Esophagus mucosa (tissue), 1 donor: ENCODE measurements at places on chromosomes 7 and 10. TPM values are rescaled to one million over a fixed set of nuclear protein-coding genes. Genes with fewer than 3 reads are reported as not detected.

Gene TAS2R5
- total RNA-seq, result 1.0 TPM

Gene TET1
- 0.56 TPM for total RNA-seq

Gene SUN3
- total RNA-seq, result not detected

Gene PLPP4
- not detected for total RNA-seq

Gene LRRC18
- total RNA-seq, result not detected

Gene VPS37D
- 0.32 TPM for total RNA-seq

Gene OR2A1
- total RNA-seq, result not detected

Gene ENKUR
- total RNA-seq, result not detected

Gene HSPA12A
- 3.9 TPM for total RNA-seq

Gene TCAF2
- total RNA-seq, result 9.8 TPM

Gene LDB3
- total RNA-seq, result 0.56 TPM

Gene NYAP1
- total RNA-seq, result 0.16 TPM

Gene ANXA8
- total RNA-seq, result 203 TPM

Gene PON1
- not detected for total RNA-seq

Gene VWA2
- total RNA-seq, result 3.5 TPM

Gene HIBADH
- total RNA-seq, result 9.8 TPM

Gene OGDHL
- total RNA-seq, result 0.52 TPM

Gene OPN1SW
- total RNA-seq, result not detected

Gene NAT16
- total RNA-seq, result not detected

Gene CRHR2
- total RNA-seq, result not detected

Gene POLR2J2
- 3.3 TPM for total RNA-seq

Gene PKD1L1
- 0.36 TPM for total RNA-seq

Gene GPER1
- total RNA-seq, result 1.6 TPM

Gene MYO1G
- total RNA-seq, result 1.1 TPM
